Activated CD8-positive, alpha-beta memory T cell treated with anti-CD3 and anti-CD28 coated beads for 48 hours (primary cell): ENCODE measurements at places on chromosomes 2 and 18.

- no peak for DNase-seq
These were observed 55.0 kb upstream of the CTDP1 start for GRCh38 chr18:79624356-79625170.

DNA sequence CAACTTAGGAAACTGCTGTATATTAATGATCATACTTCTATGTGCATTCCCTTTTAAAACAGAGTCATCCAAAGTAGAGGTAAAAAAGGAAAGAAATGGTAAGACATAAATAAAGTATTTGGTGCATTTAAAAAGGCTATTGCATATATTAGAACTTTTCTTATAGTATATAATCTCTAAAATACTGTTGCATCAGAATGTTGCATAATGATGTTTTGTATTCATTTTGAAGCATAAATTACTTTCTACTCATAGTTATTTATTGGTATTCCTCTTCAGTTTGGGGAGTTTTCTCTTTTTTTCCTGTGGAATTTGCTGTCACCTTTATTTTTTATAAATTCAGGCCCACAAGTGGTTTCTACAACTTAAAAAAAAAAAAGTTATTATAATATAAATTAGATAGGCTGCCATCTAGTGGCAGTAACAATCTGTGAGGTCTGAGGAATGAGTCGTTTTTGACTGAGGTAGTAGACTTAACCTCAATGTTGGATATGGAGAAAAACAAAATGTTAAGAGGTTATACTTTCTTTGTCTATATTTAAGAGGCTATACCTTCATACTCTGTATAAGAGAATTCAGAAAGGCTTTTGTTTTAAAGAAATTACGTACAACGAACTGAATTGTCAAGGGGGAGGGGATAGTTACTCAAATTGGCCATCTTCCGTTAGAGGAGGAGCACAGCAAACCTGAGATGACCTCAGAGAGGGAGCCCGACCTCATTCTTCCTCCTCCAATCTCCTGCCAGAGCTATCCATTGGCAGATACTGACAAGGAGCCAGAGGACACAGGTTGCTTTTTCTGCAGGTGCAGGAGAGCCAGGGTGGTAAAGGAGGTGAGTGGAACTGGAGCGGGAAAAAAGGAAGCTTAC lies 23.8 kb downstream of the ANKAR start:
- no peak for DNase-seq

DNA sequence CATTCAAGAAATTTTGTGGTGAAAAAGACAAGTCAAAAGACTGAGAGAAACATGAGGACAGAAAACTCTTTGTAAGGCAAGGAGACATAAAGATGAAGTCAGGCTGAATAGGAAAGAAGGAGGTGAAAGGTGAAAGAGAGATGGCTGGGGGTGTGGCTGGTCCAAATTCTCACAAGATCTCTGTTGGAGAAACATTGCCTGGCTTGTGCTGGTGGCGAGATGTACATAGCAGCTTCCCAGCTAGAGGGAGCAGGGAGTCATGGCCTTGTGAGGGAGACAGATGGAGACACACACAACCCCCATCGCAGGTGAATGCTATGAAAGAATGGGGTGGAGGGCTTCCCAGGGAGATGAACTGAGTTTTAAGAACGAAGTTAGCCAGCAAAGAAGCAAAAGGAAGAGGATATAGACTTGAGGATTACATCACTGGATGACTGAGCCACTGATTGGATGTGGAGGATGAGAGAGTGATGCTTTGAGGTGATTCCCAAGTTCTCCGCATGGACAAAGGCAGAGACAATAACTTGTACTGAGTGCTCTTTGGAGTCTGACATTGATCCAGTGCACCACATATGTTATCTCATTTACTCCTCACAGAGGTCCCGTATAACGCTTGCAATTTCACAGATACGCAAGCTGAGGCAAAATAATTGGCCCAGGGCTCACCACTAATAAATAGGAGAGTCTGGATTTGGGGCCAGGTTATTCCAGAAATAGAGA lies 3.7 kb upstream of the EMX1 start:
- DNase-seq = no peak

- no peak for DNase-seq
These were observed 610.9 kb upstream of the SALL3 start for GRCh38 chr18:78368726-78369125.

- DNase-seq = no peak
These were observed 11.3 kb upstream of the RPL31 start for GRCh38 chr2:100990650-100991403.

GRCh38 chr2:239905306-239905705 lies 119.8 kb downstream of the NDUFA10 start:
- no peak for DNase-seq

- no peak for DNase-seq
These were observed 159.6 kb downstream of the RND3 start for GRCh38 chr2:150327564-150328489.

- no peak for DNase-seq
These were observed 32.3 kb upstream of the NABP1 start for GRCh38 chr2:191645434-191646162.

DNA sequence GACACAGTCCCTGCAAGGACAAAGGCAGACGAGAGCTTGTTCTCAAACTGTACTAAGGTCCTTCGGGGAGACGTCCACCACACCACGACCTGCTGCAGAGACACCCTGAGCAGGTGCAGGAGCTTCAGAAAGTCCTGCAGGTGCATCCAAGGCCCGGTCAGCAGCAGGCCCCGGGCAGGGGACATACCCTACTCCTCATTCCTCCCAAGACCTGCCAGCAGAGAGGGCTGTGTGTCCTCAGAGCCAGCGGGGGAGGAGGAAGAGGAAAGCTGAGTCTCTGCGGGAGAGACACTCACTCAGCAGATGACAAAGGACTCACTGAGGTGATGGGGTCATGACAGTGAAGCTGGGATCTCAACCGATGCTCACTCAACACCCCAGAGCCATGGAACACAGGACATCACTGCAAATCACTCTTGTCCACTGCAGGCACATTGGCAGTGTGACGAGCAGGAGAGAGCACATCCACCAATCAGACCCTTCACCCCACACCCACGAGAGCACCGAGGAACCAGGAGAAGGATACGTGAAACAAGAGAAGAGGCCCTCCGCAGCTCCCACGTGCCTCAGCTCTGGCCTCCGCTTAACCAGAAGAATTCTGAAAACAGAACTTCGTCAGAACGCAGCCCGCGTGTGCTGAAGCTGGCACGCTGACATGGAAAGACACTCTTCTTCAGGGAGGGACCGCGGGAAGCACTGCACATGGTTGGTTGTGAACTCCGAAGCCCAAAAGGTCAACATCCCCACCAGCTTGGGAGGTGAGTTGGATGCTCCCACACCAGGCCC lies 9.3 kb downstream of the HDAC4 start:
- DNase-seq = no peak

DNA sequence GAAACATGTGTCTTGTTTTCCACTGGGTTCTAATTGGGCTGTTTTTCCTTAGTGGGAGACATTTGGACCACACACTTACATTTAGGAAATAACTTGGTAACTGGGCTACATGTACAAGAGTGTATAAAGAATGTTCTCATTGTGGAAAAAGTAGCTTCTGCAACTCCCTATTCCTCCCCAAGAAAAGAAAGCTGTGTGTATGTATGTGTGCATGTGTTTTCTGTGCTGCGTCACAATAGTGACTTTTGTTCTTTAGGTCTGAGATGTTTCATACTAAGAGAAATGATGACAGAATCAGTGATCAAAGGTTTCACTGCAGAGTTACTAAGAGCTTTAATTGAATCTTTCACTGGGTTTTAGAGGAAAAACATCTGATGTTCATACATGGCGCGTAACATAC lies 82.7 kb downstream of the TANC1 start:
- no peak for DNase-seq

DNA sequence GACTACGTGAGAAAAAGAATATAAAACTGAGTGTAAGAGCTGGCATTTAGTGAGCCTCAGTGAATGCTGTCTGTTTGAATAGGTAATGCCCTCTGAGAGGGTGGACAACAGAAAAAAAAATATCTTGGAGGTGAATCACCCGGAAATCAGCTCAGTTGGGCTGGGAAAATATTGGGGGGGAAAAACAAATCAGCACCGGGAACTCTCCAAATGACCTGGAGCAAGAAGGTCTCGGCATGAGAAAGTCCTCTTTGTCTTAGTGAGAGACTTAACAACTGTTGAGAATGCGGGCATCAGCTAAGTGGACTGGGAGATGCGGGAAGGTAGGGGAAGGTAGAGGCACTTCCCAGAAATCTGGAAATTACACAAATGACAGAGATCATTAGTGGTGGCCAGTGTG lies 109.4 kb upstream of the POU3F3 start:
- DNase-seq = no peak

GRCh38 chr2:109649736-109650695 lies 35.9 kb downstream of the SOWAHC start:
- DNase-seq = no peak

- DNase-seq = no peak
These were observed 1201.0 kb downstream of the LRP1B start for GRCh38 chr2:140929849-140930248.

- no peak for DNase-seq
These were observed 299.2 kb downstream of the INSIG2 start for GRCh38 chr2:118387509-118387908.

GRCh38 chr2:175450029-175450760 lies 268.7 kb upstream of the ATP5MC3 start:
- DNase-seq = no peak

- DNase-seq = no peak
These were observed 159.4 kb downstream of the ACTR3 start for GRCh38 chr2:114049280-114049679.

DNA sequence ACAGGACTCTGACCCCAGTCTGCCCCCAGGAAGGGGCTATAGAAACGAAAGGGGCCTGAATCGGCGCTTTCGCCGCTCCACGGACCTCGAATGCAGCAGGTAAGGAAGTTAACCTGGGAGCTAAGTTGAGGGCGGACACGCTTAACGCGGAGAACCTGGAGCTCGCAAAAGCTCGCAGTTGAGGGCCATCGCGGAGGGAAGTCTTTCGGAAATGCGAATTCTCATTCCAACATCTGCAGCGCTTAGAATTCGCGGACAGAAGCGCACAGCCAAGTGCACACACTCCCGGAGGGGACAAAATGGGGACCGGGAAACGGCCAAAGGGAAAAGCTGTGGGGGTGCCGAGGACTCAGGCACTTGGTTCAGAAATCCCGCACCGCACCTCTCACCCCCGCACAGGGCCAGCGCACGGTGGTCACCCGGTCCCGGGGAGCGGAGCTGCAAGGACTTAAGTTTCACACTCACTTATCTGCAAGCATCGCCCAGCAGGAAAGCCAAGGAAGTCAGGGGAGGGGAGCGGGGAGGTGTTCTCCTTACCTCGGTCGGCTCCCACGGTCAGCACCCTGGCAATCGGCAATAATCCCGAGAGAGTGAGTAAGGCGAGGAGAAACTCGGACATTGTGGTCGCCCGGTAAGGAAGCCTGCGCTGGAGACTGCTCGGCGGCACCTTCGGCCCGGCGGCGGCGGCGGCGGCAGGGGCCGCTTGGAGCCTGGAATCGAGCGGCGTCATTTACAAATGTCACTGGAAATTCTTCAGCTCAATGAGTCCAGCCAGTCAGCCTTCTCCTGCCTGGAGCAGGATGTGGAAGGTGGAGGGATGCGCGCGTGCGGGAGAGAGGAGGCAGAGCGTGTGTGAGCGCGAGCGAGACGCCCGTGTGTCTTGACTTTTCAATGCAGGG lies 456 bp downstream of the LRP1B start:
- DNase-seq = no peak

DNA sequence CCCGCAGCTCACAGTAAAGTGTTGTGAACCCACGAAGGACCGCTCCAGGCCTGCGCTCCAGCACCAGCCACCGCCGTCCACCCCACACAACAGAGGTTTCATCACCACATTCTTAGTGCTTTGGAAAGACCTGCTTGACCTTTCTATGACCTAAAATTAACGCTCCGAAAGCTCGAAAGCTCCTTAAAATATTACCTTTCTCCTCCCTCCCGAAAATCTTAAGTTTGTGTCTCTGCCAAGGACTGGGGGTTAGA lies 149.2 kb downstream of the TWIST2 start:
- no peak for DNase-seq

DNA sequence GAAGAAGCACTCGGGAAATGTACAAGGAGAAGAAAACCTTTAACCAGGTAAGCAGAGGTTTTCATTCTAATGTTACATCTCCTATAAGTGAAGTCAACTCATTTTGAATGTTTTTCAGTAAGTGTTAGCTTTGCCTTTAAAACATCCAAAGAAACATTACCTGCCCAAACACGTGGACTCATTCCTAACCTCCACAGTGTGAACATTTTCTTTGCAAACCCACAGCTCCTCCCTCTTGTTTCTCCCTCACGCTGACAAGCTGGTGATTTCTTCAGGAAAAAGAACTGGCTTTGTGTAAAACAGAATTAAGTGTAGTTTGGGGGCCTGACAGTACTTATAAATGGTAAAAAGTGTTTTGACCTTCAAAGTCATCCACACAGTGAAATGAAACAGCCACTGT lies 72.5 kb downstream of the MTCL1 start:
- no peak for DNase-seq

- DNase-seq = no peak
These were observed 591.3 kb upstream of the SYT4 start for GRCh38 chr18:43868497-43868995.

GRCh38 chr2:66699416-66699792 lies 264.5 kb downstream of the MEIS1 start:
- no peak for DNase-seq

- DNase-seq = no peak
These were observed 29.6 kb upstream of the SLC30A6 start for GRCh38 chr2:32136097-32136496.

GRCh38 chr2:163353551-163353950 lies 382.3 kb downstream of the FIGN start:
- no peak for DNase-seq

GRCh38 chr18:40985436-40985835 lies 969.6 kb upstream of the PIK3C3 start:
- no peak for DNase-seq

DNA sequence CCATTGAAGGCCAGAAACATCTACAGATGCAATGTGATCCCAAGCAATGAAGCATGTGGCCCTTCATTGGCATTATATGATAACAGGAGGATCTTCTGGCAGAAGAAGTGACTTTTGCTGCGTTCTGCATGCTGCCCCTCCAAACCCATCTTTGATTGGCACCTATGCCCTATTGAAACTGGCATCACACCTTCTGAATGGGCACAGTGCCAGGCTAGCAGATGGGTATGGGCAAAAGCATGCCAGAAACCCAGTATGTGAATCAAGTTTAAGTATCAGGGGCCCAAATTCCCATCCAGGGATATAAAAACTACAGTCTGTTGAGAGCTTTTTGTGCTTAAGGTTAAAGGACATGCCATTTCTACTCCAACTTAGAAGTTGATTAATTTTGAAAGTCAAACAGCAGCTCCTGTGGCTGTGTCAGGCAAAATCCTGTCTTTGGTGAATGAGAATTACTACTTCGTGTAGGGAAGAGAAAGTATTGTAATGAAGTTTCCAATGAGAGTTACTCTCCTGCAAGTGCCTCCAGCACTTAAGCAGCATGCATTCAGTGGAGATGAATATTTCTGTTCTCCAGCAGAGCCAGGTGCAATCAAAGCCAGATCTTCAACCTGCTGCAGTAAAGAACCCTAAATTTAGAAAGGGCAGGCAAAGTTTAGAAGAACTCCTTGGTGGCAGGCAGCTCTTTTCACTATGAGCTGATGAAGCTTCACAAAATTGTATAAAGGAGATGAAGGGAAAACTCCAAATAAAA lies 8.6 kb downstream of the VRK2 start:
- no peak for DNase-seq
